Stimulated activated CD4-positive, alpha-beta T cell treated with anti-CD3 and anti-CD28 coated beads, Interleukin-15, amount 100 ng/mL, for 1 hour (primary cell): ENCODE measurements at places on chromosomes 7 and 10.

- DNase-seq: no peak
These were observed 41.4 kb upstream of the ZMIZ1 start for GRCh38 chr10:79027147-79028055.

DNA sequence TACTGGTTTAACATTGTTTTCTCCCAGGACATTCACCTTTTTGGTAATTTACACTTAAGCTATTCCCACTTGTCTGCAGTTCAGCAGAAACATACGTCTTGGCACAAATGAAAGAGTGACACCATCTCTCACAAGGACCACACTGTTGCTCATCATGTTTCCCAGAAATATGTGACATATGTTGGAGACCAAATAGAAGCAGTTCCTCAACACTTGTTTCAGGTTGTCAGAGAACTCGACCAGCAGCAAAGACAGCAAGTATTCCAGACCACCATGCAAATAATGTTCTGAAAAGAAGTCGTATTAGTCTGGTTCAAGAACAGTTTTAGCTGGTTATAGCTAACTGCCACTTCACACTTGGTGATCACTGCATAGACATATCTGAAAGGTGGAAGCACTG is 81.3 kb upstream of the KLF6 start:
- DNase-seq: no peak

GRCh38 chr7:73941836-73942551 is 81.0 kb downstream of the TMEM270 start:
- DNase-seq: no peak

GRCh38 chr7:409339-410281 is 110.0 kb downstream of the PDGFA start:
- DNase-seq: no peak

GRCh38 chr10:86699991-86700840 is 31.9 kb downstream of the LDB3 start:
- no peak for DNase-seq

- no peak for DNase-seq
These were observed 994.9 kb downstream of the REEP3 start for GRCh38 chr10:64515970-64516699.

DNA sequence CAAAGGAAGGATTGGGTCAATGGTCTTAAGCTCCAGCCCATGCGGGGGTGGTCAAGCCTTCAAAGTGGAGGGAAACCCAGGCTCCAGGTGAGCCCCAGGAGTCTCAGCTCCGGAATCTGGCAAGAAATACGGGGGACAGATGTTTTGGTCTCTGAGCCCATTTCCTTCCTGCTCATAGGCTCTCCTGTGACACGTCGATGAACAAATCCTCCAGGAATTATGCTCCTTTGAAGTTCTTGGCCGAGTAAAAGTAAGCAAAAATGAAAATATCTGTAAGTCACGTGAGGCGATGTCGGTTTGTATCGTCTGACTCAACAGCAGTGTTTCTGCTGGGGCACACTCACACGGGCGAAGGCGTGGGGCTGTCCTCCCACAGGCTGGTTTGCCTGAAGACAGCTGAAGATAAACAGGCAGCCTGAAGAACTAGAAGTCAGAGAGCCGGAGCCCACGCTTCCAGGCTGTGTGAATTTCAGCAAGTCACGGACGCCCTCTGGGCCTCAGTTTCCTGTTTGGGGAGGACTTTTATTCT is 52.6 kb upstream of the SMNDC1 start:
- peak; percentile 25 for DNase-seq

GRCh38 chr10:30759423-30759822 is 129.9 kb upstream of the LYZL2 start:
- DNase-seq: no peak

- no peak for DNase-seq
These were observed 52.2 kb downstream of the DIP2C start for GRCh38 chr10:637221-637620.

DNA sequence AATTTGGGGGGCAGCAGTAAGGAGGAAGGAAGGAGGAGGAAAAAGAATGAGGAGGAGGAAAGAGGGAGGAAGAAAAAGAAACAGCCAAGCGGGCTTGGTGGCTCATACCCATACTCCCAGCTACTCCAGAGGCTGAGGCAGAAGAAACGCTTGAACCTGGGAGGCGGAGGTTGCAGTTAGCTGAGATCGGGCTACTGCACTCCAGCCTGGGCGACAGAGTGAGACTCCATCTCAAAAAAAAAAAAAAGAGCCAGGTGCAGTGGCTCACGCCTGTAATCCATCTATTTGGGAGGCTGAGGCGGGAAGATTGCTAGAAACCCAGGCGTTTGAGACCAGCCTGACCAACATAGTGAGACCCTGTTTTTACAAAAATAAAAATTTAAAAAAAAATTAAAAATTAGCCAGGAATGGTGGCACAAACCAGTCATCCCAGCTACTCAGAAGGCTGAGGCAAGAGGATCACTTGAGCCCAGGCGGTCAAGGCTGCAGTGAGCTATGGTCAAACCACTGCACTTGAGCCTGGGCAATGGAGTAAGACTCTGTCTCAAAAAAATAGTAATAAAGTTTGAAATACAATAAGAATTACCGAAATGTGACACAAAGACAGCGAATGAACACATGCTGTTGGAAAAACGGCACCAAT is 14.1 kb upstream of the CRCP start:
- no peak for DNase-seq

DNA sequence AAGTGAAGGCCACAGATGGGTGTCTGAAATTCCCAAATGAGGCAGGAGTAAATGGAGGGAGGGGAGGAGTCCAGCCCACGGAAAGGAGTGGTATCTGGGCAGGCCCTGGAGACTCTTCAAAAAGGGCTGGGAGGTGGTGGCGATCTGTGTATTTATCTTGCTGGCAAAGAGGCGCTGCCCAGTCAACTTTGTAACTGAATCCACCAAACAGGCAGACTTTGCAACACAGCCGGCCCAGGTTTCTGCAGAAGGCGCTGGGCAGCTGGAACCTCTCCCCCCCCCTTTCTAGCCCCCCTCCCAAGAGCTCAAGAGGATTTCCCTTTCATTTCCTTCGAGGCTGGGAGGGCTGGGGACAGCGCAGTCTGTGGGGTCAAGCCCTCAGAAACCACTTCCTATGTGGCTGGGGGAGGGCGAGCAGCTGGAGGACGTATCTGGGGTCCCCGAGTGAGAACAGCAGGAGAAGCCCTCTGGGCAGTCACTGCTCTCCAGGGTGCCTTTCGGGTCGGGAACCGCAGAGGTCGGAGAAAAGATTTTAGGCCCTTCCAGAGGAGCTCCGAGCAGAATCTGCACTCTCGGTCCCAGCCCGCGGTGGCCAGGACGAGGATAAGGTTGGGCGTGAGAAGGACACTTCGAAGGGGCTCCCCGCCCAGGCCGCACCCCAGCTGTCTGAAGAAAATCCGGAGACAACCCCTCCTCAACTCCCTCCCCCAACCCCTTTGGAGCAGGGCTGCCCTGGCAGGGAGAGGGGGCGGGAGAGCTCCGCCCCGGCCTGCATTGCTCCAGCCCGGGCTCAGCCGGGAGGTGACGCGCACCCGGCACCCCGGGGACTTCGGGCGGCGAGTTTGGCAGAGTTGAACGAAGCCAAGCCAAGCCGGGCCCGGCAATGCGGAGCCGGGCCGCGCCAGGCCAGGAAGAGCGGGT is 965 bp downstream of the ZCCHC24 start:
- DNase-seq: peak; percentile 35

- no peak for DNase-seq
These were observed 33.4 kb upstream of the PLPP4 start for GRCh38 chr10:120423431-120424197.

DNA sequence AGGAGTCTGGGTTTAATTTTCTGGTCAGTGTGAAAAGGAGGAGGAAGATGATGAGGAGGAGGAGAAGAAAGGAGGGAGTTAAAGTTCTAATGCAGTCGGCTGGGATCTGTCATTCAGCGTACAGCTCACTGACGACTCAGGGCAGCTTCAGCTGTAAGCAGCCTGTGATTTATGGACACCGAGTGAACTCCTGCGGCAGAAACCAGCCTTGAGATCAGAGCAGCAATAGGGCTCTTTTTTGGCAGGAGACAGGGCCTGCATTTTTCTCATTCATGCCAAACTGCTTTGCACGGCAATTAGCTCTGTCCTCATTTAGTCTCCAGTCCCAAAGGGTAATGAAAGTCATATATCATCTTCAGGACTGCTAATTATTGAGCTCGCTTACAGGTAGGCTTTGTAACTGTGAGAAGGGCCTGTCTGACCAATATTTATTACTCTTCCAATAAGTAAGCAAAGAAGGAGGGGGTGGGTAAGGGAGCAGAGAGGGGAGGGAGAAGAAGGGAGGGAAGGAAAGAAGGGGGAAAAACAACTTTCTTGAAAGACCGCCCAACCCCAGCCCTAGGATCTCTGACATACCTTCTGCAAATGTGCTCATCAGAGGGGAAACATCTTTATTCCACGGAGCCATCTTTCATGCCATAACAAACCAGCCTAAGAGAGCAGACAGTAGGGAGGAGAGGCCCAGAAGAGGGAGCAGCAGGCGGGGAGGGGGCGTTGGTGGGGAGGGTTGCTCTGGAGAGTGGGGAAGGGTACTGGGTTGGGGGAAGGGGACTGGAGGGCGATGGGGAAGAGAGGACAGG is 48.1 kb upstream of the COMTD1 start:
- DNase-seq: no peak

- no peak for DNase-seq
These were observed 164.9 kb downstream of the NSUN6 start for GRCh38 chr10:18486438-18486837.
